ENCODE measurements at places on chromosomes 2 and 18.

GRCh38 chr2:42999391-42999841 is 207.0 kb upstream of the HAAO start:
- DNase-seq: no peak

- no peak for DNase-seq
Observed at GRCh38 chr2:112137516-112138158, 548 bp upstream of the FBLN7 start.

- DNase-seq: no peak
Observed at GRCh38 chr2:175597286-175597685, 404.8 kb downstream of the LNPK start.

DNA sequence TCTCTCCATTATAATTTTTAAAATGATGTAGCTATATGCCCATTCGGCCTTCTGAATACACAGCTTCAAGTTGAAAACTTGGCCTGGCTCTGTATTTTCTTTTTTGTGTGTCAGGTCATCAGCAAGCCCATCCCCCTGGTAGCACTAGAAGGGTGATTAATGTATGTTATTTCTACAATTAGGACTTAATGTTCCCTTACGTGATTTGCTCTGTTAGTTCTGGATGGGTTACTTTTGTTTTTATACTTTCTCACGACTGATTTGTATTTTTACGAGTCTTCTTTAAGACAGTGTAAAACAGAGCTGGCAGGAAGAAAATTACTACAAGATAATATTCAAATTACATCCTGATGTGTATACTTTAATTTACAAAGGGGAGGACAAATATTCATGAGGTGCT is 88.4 kb upstream of the RGPD4 start:
- DNase-seq: no peak

- no peak for DNase-seq
Observed at GRCh38 chr18:78693429-78693828, 286.2 kb upstream of the SALL3 start.

GRCh38 chr2:238016526-238016925 is 44.3 kb upstream of the SCLY start:
- no peak for DNase-seq

DNA sequence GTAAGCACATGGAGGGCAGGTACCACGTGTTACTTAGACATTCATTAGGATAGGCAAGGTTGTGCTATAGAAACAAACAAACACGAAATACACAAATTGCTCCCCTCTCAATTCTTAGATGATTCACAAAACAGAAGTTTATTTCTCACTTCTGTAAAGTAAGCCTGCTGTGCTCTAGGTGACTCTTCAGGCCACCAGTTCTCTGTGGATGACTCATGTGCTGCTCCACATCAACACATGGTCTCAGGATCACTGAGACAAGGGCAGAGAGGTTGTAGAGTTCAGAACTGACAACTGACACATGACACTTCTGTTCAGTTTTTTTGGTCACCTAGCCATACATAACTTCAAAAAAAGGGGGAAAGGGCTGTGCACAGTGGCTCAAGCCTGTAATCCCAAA is 70.6 kb downstream of the DAW1 start:
- no peak for DNase-seq

All from bone marrow (tissue), 2 donors.